ENCODE measurements at places on chromosomes 6 and 20. TPM values are rescaled to one million over a fixed set of nuclear protein-coding genes. Genes with fewer than 3 reads are reported as not detected.

Gene MCHR2
- not detected for polyA plus RNA-seq

Gene MYLK4
- 0.84 TPM for polyA plus RNA-seq

Gene TPBG
- 1.7 TPM for polyA plus RNA-seq

Gene SNTA1
- 29.3 TPM for polyA plus RNA-seq

Gene BPIFB4
- not detected for polyA plus RNA-seq

Gene RIPOR2
- polyA plus RNA-seq = 2.3 TPM

Gene MYH7B
- polyA plus RNA-seq = 9.6 TPM

- DNase-seq = no peak
Measured at GRCh38 chr6:91181416-91181815, 594.5 kb upstream of the MAP3K7 start.

DNA sequence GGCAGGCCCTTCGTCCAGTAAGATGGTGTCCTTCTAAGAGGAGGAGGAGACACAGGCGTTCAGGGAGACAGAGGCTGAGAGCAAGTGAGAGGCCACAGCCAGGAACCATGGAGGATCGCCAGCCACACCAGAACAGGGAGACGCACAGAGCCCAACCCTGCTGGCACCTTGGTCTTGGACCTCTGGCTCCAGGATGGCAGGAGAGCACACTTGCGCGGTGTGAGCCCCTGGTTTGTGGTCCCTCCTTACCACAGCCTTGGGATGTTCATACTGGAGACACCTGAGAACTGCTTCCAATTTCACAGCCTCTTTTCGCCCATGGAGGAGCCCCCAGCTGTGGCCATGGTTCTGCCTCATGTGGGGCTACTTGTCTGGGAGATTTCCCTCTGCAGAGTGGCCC lies 222.4 kb downstream of the DLL1 start:
- DNase-seq = no peak

DNA sequence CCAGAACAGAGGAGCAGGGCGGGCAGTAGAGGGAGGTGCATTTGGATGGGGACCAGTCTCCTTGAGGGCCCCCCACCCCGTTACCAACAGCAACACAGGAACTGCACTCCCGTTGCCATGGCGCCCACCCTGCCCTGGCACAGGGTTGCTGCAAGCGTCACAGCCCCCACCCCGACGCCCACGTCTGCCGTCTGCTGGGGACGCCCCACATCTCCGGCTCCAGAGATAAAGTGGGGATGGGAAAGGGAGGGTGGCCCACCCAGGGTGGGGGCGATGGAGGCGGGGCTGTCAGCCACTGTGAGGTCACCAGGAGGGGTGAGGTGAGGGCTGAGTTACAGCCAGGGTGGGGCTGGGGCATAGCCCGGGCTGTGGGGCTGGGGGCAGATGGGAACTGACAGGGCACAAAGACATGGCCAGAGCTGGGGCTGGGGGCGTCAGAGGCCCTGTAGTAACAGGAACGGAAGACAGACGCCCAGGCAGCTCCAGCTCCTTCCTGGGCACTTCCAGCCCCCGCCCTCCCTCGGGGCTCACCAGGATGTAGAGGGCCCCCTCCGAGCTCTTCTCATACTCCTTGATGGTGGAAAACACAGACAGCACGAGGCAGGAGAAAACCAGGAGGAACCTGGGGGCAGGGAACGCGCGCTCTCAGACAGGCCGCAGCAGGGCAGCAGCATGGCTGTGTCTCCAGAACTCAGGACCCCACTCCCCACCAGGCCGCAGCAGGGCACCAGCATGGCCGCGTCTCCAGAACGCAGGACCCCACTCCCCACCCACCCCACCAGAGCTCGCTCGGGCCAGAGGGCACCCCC lies 26.0 kb downstream of the KCNQ2 start:
- no peak for DNase-seq

- DNase-seq = no peak
Measured at GRCh38 chr6:99146711-99147110, 199.0 kb upstream of the FBXL4 start.

DNA sequence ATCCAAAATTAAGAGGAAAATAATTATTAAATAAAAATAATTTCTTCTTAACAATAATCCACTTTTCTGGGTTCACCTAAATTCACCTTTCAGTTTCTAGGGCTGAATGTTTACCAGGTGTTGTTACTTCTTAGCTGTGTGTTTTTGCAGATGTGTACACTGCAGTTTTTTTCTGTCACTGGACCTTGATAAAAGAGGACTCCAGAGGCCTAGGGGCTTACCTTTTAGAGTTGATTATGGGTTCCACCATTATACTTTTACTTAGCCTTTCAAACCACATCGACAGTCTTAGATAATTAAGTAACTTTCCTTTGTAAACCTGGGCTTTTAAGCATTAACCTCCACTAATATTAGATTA lies 766.5 kb downstream of the BCKDHB start:
- DNase-seq = no peak

GRCh38 chr20:18665135-18665534 lies 77.3 kb downstream of the DTD1 start:
- no peak for DNase-seq

- peak; percentile 35 for DNase-seq
Measured at GRCh38 chr6:151087861-151088598, 151.7 kb upstream of the AKAP12 start.

- peak; percentile 78 for DNase-seq
Measured at GRCh38 chr20:37309936-37310590, 20.6 kb downstream of the MANBAL start.

DNA sequence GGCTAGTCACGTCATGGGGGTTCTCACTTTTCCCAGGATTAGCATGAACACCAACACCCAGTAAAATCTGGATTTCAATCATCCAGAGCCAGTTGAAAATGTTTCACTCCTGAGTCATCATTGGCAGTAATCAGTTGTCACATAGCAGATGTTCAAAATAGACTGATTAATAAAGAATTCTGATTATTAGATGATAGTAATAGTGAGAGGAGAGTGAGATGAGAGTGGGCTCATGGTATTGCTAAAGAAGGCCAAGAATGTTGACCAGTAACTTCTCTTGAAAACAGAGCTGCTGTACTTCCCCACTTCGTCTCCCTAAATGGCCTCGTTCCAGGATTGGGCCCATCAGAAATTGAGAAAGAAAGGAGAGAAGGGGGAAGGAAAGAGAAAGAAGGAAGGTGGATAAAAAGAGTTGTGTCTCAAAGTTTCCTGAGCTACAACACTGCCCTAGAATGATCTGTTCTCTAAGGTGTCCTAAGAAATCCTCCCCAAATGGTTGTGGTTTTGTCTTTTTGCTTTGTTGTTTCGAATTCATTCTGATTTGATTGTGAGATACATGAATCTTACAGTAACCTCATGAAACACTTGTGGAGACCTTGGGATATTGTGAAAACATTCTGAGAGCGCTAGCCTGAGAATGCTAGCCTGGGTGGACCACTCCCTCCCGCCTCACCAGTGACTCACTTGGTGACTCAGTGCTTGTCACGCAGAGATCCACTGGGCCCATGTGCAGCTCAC lies 502.2 kb upstream of the JARID2 start:
- DNase-seq = peak; percentile 93

GRCh38 chr6:158061709-158062461 lies 80.2 kb downstream of the SYNJ2 start:
- DNase-seq = no peak

GRCh38 chr6:12048609-12049008 lies 36.5 kb downstream of the HIVEP1 start:
- DNase-seq = no peak

- DNase-seq = peak; percentile 83
Measured at GRCh38 chr20:45293041-45294002, 13.3 kb upstream of the RBPJL start.

GRCh38 chr6:156943166-156943565 lies 166.0 kb downstream of the ARID1B start:
- no peak for DNase-seq

GRCh38 chr6:2938004-2938631 lies 33.2 kb downstream of the SERPINB6 start:
- no peak for DNase-seq

- DNase-seq = no peak
Measured at GRCh38 chr20:25725639-25726038, 29.0 kb upstream of the ZNF337 start.

DNA sequence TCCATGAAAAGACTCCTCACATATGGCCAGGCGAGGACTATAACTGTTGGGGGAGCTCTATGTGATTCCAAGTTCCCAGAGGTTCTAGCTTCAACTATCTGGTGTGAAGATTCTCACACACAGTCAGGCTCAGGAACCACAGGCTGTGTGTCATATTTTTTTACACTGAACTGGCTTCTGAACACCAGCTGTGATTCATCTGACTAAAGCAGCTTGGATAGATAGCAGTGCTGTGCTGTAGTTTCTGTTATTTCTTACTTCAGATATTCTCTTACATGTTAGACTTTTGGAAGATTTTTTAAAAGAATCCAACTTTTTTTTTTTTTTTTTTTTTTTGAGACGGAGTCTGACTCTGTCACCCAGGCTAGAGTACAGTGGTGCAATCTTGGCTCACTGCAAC lies 140.7 kb upstream of the MCHR2 start:
- no peak for DNase-seq

- DNase-seq = no peak
Measured at GRCh38 chr20:46365487-46366220, 40.8 kb downstream of the ELMO2 start.

Data from adrenal gland (tissue), 19 donors.